Adipose tissue (tissue), 3 donors: ENCODE measurements at places on chromosomes 1 and 21. TPM values are rescaled to one million over a fixed set of nuclear protein-coding genes. Genes with fewer than 3 reads are reported as not detected.

Gene DCDC2B
- polyA plus RNA-seq, result not detected

Gene METTL13
- polyA plus RNA-seq, result 12.4 TPM

Gene IL22RA1
- polyA plus RNA-seq, result 0.25 TPM

Gene SLFNL1
- polyA plus RNA-seq, result 0.07 TPM

Gene IL19
- polyA plus RNA-seq, result 0.09 TPM

Gene GRIK3
- 0.12 TPM for polyA plus RNA-seq

Gene BRINP2
- 0.10 TPM for polyA plus RNA-seq

Gene LCK
- polyA plus RNA-seq, result 1.0 TPM

Gene LRRC71
- 0.03 TPM for polyA plus RNA-seq

Gene TMOD4
- 0.56 TPM for polyA plus RNA-seq

Gene LCE1E
- polyA plus RNA-seq, result not detected

Gene DIP2A
- polyA plus RNA-seq, result 14.5 TPM

Gene OSBPL9
- 25.5 TPM for polyA plus RNA-seq

Gene C1orf115
- 33.2 TPM for polyA plus RNA-seq

Gene LORICRIN
- polyA plus RNA-seq, result not detected

Gene HCN3
- 1.3 TPM for polyA plus RNA-seq

Gene TCHHL1
- polyA plus RNA-seq, result not detected

Gene AADACL4
- polyA plus RNA-seq, result not detected

Gene FAAH
- 24.6 TPM for polyA plus RNA-seq

Gene FBXO2
- 1.5 TPM for polyA plus RNA-seq

Gene CD244
- polyA plus RNA-seq, result 0.45 TPM

Gene GPR37L1
- polyA plus RNA-seq, result 0.01 TPM

Gene OPTC
- not detected for polyA plus RNA-seq

Gene ADAM30
- not detected for polyA plus RNA-seq

Gene TMEM81
- 1.1 TPM for polyA plus RNA-seq

Gene CNR2
- polyA plus RNA-seq, result 0.06 TPM

Gene FNBP1L
- polyA plus RNA-seq, result 11.5 TPM

Gene PCAT6
- 1.8 TPM for polyA plus RNA-seq

Gene ITLN2
- 0.21 TPM for polyA plus RNA-seq

Gene SMPDL3B
- polyA plus RNA-seq, result 20.3 TPM

Gene OR2M3
- not detected for polyA plus RNA-seq

Gene LHX8
- polyA plus RNA-seq, result not detected

Gene RPF1
- 27.6 TPM for polyA plus RNA-seq

Gene OR2L13
- polyA plus RNA-seq, result not detected

Gene SLC2A5
- 4.0 TPM for polyA plus RNA-seq

Gene PYHIN1
- polyA plus RNA-seq, result 0.67 TPM

Gene NES
- polyA plus RNA-seq, result 3.5 TPM

Gene CKS1B
- 23.6 TPM for polyA plus RNA-seq

Gene RAB7B
- polyA plus RNA-seq, result 6.4 TPM

Gene CYP2J2
- polyA plus RNA-seq, result 0.71 TPM

Gene GREM2
- polyA plus RNA-seq, result 1.1 TPM

Gene SUSD4
- 0.91 TPM for polyA plus RNA-seq

Gene GPN2
- 8.3 TPM for polyA plus RNA-seq

Gene NPPB
- polyA plus RNA-seq, result 0.62 TPM

Gene CCDC185
- not detected for polyA plus RNA-seq

Gene IVL
- not detected for polyA plus RNA-seq

Gene PEX19
- polyA plus RNA-seq, result 135 TPM

Gene TTC39A
- 2.9 TPM for polyA plus RNA-seq

Gene FCAMR
- not detected for polyA plus RNA-seq

Gene C1orf116
- polyA plus RNA-seq, result 5.6 TPM

Gene THAP3
- polyA plus RNA-seq, result 17.8 TPM

Gene FCRLA
- not detected for polyA plus RNA-seq

Gene TSPAN1
- 7.0 TPM for polyA plus RNA-seq

Gene TPTE
- polyA plus RNA-seq, result not detected

Gene RPE65
- not detected for polyA plus RNA-seq

Gene LRRC38
- not detected for polyA plus RNA-seq

Gene GPATCH3
- polyA plus RNA-seq, result 9.4 TPM

Gene KRTAP12-2
- polyA plus RNA-seq, result 0.79 TPM

Gene PTCH2
- polyA plus RNA-seq, result 0.26 TPM

Gene YIPF1
- 16.5 TPM for polyA plus RNA-seq
